CD8-positive, alpha-beta T cell (primary cell): ENCODE measurements at places on chromosomes 16 and 17.
A peak's percentile ranks its signal among the peaks of the same experiment; 100 is the strongest.

DNA sequence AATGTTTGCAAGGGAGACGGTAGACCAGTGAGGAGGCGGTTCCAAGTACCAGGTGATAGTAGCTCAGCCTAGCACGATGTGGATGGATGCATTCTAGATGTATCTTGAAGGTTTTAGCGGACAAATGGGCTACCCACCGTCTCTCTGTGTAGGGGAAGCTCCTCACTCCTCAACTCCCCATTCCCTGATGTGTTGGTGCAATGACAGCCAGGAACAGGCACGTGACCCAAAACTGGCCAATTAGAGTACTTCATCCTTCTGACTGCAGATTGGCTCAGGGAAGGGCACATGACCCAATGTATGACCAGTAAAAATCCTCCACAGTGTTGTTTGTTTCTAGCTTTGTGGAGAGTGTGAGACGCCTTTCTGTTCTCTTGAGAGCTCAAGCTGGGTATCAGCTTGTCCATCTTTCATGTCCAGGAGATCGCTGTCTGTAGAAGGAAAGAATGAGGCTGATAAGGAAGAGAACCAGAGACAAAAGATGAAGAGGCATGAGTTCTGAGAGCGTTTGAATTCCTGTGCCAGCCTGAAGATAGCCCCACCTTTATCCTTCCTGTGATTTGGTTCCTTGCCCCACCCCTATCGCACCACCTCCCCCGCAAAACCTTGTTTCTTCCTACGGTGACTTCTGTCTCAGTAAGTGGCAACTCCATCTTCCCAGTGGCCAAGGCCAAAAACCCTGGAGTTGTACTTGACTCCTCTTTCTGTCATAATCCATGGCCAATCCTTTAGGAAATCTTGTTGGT, 2.3 kb upstream of the BORCS6 start:
- DNase-seq: peak; percentile 15

DNA sequence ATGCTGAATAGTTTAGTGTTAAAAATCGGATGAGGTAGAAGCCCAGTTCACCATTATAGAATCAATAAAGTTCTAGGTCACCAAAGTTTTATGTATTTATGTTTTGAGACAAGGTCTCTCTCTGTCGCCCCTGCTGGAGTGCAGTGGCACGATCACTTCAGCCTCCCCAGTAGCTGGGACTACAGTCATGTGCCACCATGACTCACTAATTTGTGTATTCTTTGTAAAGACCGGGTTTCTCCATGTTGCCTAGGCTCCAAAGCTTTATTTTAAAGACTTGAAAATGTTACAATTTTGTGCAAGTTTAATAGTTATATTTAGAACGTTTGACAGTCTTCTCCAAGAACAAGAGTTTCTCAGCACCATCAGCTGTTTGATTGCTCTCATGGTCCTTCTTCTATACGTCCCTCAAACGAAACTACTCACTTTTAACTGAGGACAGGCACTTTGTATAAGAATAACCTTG, 32.1 kb downstream of the NDE1 start:
- DNase-seq: peak; percentile 47

DNA sequence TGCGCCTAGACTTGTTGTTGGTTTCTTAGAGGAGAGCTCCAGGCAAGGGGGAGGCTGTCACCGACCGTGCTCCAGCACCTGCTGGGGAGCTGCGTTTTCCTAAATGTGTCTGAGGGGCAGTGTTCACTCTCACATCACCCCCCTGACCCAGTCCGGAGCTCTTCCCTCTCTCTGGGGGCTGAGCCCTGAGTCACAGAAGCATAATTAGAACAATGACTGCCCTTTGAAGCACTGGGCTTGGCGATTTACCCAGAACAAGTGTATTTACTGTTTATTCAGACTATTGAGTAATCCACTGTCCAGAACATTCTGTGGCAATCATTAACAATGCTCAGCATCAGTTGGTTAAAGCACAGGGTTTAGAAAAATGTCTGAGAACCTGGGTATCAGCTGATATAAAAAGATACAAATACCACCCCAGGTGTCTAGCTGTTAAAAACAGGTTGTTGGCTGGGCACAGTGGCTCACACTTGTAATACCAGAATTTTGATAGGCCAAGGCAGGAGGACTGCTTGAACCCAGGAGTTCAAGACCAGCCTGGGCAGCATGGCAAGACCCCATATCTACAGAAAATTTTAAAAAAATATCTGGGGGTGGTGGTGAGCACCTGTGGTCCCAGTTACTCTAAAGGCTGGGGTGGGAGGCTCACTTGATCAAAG, 8.1 kb downstream of the CES4A start:
- DNase-seq: no peak

GRCh38 chr16:89155184-89155679, 16.3 kb upstream of the CDH15 start:
- DNase-seq: no peak

DNA sequence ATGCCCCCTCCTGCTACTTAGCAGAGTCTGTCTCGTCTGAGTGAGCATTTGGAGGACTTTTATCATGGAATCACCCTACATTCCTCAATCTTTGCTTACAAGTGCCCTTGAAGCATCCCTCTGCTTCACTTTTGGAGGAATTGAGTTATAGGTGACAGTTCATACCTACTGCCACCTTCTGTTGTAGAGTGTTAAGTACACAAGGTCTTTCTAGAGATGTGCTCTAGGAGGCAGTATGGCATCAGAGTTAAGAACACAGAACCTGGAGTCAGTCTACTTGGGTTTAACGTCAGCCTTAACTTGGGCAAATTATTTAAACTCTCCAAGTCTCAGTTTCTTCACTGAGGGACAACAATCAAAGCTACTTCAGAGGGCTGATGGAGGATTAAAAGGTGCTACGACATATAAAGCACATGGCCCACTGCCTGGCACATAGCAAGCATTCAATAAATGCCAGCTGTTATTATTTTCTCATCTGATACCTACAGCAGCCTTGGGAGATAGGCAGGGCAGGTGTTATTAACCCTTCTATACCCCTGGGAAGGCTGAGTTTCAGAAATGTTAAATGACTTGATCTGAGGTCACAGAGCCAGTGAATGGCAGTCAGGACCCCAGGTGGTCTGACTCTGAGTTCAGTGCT, 62.2 kb downstream of the UTP18 start:
- DNase-seq: no peak

DNA sequence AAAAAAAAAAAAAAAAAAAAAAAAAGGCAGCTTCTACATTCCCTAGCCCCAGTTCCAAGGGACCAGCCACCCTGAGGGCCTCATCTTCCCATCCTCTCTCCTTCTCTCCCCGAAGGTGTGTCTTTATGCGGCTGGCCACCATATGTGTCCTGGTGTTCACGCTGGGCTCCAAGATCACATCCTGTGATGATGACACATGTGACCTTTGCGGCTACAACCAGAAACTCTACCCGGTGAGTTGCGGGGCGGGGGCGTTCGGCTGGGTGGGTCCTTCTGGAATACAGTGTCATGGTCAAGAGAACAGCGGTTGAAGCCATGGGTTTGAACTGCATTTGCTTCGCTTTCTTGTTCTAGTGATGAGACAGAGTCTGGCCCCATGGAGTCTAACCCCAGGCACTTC, 22.6 kb upstream of the COQ7 start:
- DNase-seq: no peak

GRCh38 chr17:58960068-58960467, 146.6 kb downstream of the TRIM37 start:
- DNase-seq: peak; percentile 28

DNA sequence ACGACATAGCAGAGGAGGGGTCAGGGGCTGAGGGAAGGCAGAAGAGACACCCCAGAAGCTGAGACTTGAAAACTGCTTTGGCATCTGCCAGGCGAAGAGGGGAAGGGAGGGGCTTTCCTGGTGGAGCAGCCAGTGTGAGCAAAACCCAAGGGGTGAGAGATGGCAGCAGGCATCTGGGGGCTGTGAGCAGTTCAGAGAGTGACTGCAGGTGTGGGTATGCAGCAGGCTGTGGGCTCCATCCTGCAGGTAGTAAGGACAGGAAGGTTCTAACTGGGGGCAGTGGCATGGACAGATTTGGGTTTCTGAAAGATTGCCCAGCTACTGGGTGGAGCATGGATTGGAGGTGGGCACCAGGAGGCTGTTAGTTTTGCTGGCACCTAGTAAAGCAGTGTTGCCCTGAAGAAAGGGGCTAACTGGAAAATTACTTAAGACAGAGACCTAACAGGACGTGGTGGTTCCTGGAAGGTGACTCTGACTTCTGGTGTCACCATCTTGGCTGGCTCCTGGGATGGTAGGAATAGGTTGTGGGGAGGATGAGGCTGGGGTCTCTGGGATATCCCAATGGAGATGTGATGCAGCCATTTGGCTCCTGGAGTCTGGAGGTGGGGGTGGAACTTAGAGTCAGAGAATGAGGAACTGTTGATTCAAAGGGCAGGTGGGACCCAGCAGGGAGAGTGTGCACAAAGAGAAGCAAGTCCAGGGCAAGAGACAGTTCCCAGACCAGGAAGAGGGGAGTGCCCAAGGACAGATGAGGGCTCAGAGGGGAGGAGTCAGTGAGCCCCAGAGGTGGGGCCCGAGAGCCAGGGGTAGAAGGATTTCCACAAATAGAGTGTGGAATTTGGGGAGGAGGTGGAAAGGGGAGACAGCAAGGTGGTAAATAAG, 11.2 kb downstream of the BCL7C start:
- DNase-seq: no peak

GRCh38 chr17:40960144-40960543, 6.6 kb downstream of the KRT39 start:
- no peak for DNase-seq

GRCh38 chr17:35568561-35568960, 7.9 kb upstream of the SLFN14 start:
- no peak for DNase-seq

- no peak for DNase-seq
These were observed 99.1 kb downstream of the DNAH17 start for GRCh38 chr17:78477913-78478756.

GRCh38 chr16:87607871-87608270, 5.6 kb downstream of the JPH3 start:
- DNase-seq: no peak

DNA sequence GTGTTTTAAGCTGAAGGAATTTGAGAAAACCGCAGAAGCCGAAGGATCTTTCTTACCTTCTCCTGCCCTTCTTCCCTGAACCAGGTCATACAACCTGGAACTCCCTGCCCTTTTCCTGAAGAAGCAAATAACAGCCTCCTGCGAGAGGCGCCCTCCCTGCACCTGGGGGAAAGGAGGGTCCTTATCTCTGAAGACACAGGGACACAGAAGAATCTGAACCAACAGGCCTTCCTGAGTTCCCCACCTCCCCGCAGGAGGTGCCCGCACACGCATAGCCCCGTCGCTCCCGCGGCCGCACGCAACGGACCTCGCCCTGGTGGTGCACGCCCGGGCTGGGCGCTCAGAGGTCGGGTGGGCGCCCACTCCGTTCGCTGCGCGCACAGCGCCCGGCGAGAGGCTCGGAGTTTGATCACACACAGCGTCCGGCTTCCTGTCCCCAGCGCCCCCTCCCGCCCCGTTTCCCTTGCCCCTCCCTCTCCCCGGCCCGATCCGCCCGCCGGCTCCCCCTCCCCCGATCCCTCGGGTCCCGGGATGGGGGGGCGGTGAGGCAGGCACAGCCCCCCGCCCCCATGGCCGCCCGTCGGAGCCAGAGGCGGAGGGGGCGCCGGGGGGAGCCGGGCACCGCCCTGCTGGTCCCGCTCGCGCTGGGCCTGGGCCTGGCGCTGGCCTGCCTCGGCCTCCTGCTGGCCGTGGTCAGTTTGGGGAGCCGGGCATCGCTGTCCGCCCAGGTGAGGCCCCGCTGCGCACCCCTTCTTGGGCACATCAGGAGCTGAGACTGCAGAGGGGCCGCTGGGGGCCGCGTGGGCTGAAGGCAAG, at the start of gene TNFSF12:
TNFSF12 (plus strand) TSS at position 474 of the 816 bp plus-strand sequence; CDS start at position 570, 96 bp downstream.
- no peak for DNase-seq

DNA sequence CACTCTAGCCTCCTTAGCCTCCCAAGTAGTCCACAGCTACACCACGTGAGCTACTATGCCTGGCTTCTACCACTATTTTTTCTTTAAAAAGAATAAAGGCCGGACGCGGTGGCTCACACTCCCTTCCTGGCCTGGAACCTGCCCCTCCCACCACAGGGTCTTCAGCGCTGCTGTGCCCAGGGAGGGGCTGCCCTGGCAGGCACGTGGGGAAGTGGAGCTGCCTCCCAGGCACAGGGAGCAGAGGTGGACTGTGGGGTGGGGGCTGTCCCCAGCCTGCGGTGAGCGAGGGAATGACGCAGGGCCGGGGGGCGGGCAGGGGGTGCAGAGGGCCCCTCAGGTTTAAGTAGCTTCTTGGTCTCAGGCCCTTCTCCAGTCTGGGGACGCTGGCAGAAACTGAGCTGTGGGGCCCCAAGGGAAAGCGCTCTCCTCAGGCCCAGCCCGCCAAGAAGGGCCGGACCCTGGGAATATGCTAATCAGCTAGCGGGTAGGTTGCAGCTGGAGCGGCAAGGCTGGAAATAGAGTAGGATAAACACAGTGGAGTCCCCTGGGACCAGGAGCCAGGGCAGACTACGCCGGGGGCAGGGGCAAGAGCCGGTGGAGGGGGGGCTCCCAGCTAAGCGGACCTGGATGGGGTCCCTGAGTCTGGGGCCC, 46.8 kb downstream of the TIMM22 start:
- no peak for DNase-seq

- peak; percentile 46 for DNase-seq
These were observed 7.1 kb upstream of the IL32 start for GRCh38 chr16:3058139-3059030.

DNA sequence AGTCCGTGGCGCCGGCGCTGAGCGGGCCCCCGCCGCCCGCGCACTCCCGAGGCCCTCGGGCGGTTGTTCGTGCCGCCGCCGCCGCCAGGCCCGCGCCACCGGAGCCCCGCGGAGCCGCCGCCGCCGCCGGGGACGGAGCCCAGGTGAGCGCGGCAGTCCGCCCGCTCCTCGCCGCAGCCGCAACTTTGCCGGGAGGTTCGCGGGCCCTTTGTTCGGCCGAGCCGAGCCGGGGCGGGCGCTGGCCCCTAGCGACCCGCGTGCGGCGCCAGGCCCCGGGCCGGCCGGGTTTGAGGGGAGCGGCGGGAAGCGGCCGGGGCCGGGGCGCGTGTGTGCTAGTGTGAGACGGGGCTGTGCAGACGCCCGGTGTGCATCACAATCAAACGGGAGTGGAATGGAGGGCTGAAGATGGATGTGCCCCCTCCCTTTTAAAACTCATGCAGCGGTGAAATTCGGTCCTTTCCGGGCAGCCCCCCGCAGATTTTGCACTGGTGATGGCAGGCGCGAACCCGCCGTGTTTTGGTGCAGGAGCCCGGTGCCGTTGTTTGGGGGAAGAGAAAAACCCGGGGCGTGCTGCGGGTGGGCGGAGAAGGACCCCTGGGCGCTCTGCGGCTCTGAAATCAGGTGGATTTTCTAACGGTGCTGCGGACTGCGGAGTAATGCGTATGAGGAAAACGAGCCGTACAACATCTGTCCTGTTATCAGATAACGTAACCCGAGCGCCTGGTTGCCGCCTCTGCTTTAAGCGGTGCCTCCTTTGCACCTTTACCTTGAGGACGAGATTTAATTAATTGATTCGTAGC, 823 bp downstream of the TNRC6C start:
- no peak for DNase-seq

DNA sequence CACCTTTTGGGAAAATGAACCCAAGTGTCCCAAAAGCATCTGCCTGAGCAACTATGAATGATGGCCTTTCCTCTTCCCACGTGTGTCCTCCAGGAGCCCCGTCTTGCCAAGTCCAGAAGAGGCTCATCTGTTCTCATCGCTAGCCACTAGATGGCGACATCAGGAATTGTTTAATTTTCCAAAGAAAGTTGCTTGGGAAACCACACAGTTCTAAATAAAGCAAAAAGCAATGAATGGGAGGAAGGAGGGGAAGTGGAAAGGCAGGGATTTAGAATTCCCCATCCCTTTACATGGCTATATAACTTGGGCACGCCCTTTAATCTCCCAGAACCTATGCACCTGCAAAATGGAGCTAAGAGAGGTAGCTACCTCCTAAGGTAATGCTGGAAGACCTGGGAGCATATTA, 9.0 kb upstream of the CDH5 start:
- DNase-seq: no peak
